Activated CD4-positive, alpha-beta T cell treated with anti-CD3 and anti-CD28 coated beads for 36 hours (primary cell): ENCODE measurements at places on chromosomes 11 and 22. TPM values are rescaled to one million over a fixed set of nuclear protein-coding genes. Genes with fewer than 3 reads are reported as not detected.

DNA sequence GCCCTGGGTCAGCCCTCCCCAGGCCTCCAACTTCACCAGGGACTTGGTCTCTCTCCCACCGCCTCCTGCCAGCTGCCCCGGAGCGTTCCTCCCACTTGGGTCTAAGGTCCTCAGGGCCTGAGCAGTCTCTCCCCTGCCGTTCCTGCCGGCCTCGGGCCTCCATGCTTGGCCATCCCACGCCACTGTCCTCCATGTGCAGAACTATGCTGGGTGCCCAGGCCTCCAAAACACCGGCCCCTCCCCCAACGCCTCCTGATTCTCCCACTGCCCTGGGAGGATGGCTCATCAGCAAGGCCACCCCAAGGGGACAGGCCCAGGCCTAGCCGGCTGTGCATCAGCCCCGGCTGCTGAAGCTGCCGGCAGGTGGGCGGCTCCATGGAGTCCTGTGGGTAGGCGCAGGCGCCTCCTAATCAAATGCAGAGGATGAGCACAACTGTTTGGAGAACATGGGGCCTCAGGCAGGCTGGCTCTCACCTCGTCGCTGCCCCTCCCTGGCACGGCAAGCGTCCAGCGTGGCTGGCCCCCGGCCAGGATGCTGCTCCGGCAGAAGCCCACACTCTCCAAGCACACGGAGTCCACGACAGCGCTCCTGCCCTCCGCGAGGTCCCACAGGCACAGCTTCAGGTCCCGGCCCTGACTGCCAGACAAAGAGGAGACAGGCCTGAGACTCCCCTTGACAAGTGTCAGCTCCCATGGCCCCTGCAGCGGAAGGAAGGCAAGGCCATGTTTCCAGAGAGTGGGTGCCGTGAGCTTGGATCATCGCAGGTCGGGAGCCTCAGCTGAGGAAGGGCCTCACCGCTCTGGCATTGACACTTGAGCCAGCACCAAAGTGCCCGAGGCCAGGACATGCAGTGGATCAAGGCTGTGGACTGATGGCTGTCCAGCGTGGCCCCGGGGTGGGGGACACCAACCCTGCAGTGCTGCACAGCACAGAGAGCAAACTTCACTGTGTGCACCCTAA is 42.6 kb downstream of the GNB1L start:
- H3K36me3 ChIP-seq: peaks cover 3% of the 10 kb centered on the region
- H3K27me3 ChIP-seq: no peaks in the 10 kb centered on the region
- no peak overlapping the region for H3K27ac ChIP-seq
- H3K4me3 ChIP-seq: no peak overlapping the region

The DLG2 gene
- 2.1 TPM for total RNA-seq

The POTEH gene
- total RNA-seq: not detected

DNA sequence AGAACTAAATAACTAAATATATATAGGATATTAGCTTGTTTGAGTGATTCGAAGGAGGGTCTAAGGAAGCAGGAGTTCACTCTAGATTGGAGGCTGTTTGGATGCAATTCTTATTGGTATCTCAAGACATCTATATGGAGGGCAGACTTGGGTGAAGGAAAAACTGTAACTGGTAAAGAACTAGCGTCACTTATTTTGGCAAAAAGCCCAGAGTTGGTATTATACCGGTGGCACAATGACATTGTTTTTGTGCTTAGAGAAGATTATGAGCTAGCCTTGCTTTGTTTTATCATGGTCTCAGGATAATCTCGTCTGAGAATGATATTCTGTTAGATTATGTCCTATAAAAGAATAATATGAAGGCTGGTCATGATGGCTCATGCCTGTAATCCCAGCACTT is 6.0 kb upstream of the SLC35F2 start:
- no peaks in the 10 kb centered on the region for H3K27me3 ChIP-seq
- H3K27ac ChIP-seq: no peak overlapping the region
- peaks cover 3% of the 10 kb centered on the region for H3K4me1 ChIP-seq
- no peaks in the 10 kb centered on the region for H3K36me3 ChIP-seq
- DNase-seq: no peak

GRCh38 chr22:49703505-49703904 is 124.2 kb downstream of the BRD1 start:
- no peak overlapping the region for H3K27ac ChIP-seq
- no peak for DNase-seq
- no peak overlapping the region for H3K4me3 ChIP-seq
- peaks cover 2% of the 10 kb centered on the region for H3K4me1 ChIP-seq

DNA sequence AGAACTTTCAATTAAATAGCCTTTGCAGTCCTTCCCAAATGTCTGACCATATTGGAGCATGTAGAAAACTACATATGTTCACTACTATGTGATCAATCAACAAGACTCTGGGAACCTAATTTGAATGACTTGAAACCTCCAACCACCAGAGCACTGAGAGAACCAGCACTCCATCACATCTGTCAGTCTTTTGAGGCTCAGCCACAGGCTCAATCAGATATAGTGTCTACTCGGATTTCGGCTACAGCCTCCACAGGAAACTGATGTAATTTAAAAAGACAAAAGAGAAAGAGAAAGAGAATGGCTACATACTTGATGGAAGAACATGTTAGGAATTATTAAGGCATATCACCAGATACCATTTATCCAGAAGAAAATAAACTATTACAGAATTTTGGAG is 859.0 kb downstream of the FAM181B start:
- peak; percentile 22 for DNase-seq
- no peaks in the 10 kb centered on the region for H3K36me3 ChIP-seq
- peaks cover 41% of the 10 kb centered on the region for H3K4me1 ChIP-seq
- no peaks in the 10 kb centered on the region for H3K27me3 ChIP-seq
- H3K4me3 ChIP-seq: peak overlapping the region; percentile 5
